Naive thymus-derived CD8-positive, alpha-beta T cell (primary cell): ENCODE measurements at places on chromosomes 11 and 22. TPM values are rescaled to one million over a fixed set of nuclear protein-coding genes. Genes with fewer than 3 reads are reported as not detected.

PLEKHA7 gene
- total RNA-seq: 0.96 TPM

MB gene
- total RNA-seq: not detected

OR4D11 gene
- not detected for total RNA-seq

SLC37A2 gene
- total RNA-seq: 2.4 TPM

FOSL1 gene
- not detected for total RNA-seq

P2RY6 gene
- not detected for total RNA-seq

C22orf42 gene
- not detected for total RNA-seq

RAPSN gene
- total RNA-seq: 1.5 TPM

SF1 gene
- 1,030 TPM for total RNA-seq

HEPHL1 gene
- total RNA-seq: not detected

OR5J2 gene
- not detected for total RNA-seq

APOL5 gene
- total RNA-seq: not detected

GSTT2B gene
- not detected for total RNA-seq

H19 gene
- total RNA-seq: not detected

SYCE3 gene
- not detected for total RNA-seq

TAF6L gene
- 34.9 TPM for total RNA-seq

NAALADL1 gene
- total RNA-seq: 33.9 TPM

TNNI2 gene
- not detected for total RNA-seq

NECTIN1 gene
- 2.5 TPM for total RNA-seq

TNNT3 gene
- 29.7 TPM for total RNA-seq

SOX6 gene
- not detected for total RNA-seq

IGSF9B gene
- 16.1 TPM for total RNA-seq

KLHDC7B gene
- total RNA-seq: 6.2 TPM

DDX25 gene
- total RNA-seq: not detected

KCNE3 gene
- not detected for total RNA-seq

NTM gene
- total RNA-seq: not detected

PAX6 gene
- not detected for total RNA-seq

PKDREJ gene
- total RNA-seq: not detected

PNPLA3 gene
- 0.60 TPM for total RNA-seq

MPZL3 gene
- 12.6 TPM for total RNA-seq

CHST1 gene
- total RNA-seq: not detected

MFRP gene
- not detected for total RNA-seq

LRRN4CL gene
- total RNA-seq: 0.36 TPM

POU2F3 gene
- total RNA-seq: not detected

PRR5L gene
- total RNA-seq: 1.2 TPM

SLC22A8 gene
- total RNA-seq: not detected

CCDC89 gene
- total RNA-seq: 0.60 TPM

OR51L1 gene
- total RNA-seq: not detected

SEPTIN5 gene
- total RNA-seq: 1.5 TPM

MAP6 gene
- total RNA-seq: not detected

OMP gene
- total RNA-seq: 1.1 TPM

RASL10A gene
- total RNA-seq: 0.49 TPM

GLYATL1B gene
- not detected for total RNA-seq

PRG3 gene
- not detected for total RNA-seq

MS4A15 gene
- not detected for total RNA-seq

GAS2L1 gene
- not detected for total RNA-seq

OR11H1 gene
- total RNA-seq: not detected

CENPM gene
- total RNA-seq: 3.6 TPM

EFCAB6 gene
- 0.58 TPM for total RNA-seq

E2F8 gene
- total RNA-seq: not detected
